Motor neuron (in vitro differentiated cells): ENCODE measurements at places on chromosomes 7 and 10.

DNA sequence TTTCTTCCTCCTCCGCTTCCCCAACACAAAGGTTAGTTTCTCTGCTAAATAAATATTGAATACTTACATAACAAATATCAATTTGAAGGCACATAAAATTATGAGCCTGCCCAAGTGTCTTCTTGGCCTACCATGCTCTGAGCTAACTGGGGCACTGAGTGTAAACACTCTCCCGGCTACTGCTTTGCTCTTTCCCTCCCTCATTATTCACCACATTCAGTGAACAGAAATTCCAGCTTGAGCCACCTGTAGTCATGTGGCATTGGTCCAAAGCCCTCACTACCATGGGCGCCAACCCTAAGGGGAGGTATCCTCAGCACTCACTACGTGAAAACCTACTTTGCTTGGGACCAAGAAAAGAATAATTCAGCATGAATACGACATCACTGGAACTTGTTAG is 409.0 kb downstream of the KCNMA1 start:
- no peak for ATAC-seq

GRCh38 chr10:20088061-20088701 is 271.9 kb downstream of the PLXDC2 start:
- no peak for ATAC-seq

- no peak for ATAC-seq
Observed at GRCh38 chr7:158856883-158857668, 718 bp downstream of the DYNC2I1 start.

- no peak for ATAC-seq
Observed at GRCh38 chr7:31850066-31850465, 163.1 kb downstream of the PPP1R17 start.

DNA sequence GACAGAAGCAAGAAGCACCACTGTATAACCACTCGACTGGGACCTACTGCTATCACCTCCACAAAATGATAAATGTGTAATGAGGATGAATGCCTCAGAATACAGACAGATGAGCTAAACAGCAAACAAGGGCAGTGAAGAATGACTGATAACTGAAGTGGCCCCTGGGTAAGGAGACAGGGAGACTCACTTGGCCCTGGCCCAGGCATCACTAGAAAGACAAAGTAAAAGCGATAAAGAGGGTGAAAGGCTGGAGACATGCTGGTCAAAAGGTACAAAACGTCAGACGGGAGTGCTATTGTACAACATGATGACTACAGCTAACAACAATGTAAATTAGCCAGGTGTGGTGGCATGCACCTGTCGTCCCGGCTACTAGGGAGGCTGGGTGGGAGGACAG is 27.8 kb upstream of the APBB1IP start:
- no peak for ATAC-seq

DNA sequence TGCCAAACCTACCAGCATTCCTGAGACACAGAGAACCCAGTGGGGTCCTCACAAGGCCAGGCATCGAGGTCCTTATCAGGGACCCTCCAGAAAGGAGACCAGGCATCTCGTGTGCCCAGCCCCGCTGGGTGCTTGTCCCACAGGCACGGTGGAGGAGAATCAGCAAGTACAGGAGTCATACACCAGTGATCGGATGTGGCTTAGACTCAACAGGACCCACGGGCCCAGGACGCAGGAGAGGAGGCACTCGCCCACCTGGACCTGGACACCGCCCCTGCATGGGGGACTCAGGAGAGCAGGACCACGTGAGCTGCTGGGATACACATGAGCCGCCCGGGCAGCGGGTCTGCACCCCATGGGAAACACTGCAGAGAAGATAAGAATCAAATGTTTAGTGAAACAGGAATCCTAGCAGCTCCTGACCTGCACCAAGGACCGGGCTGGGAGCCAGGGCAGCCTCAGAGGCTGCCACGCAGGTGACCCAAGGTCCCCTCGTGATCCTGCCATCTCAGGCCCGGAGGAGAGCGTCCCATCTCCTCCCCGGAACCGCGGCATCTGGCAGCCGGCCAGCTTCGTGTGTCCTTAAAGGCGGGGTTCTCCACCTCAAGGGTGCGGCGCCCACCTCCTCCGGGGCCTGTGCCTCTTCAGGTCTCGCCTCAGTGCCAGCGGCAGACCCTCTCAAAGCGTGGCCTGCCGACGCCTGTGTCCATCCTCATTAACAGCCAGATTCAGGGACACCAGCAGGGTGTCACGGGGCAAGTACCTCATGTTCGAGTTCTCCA is 59.2 kb downstream of the FOXL3 start:
- ATAC-seq = no peak

DNA sequence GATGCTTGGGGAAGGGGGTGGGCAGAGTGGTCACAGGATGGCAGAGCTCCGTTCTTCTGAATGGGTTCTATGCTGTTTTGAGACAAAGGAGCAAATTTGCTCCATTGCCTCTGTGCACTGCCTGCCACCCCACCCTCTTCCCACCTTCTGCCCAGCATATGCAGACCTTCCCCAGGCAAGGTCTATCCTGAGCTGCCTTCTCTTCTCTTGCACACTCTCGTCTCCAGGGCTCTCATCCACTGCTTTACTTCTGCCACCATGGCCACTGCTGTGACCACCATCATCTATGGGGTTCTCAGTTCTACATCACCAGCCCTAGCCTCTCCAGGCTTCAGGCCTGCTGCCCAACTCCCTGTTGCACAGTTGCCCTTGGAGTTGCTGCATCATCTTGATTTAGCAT is 230.4 kb downstream of the TMEM178B start:
- ATAC-seq = no peak

- no peak for ATAC-seq
Observed at GRCh38 chr10:16274911-16275310, 161.9 kb upstream of the PTER start.

GRCh38 chr10:95134490-95134889 is 59.5 kb upstream of the ACSM6 start:
- no peak for ATAC-seq

DNA sequence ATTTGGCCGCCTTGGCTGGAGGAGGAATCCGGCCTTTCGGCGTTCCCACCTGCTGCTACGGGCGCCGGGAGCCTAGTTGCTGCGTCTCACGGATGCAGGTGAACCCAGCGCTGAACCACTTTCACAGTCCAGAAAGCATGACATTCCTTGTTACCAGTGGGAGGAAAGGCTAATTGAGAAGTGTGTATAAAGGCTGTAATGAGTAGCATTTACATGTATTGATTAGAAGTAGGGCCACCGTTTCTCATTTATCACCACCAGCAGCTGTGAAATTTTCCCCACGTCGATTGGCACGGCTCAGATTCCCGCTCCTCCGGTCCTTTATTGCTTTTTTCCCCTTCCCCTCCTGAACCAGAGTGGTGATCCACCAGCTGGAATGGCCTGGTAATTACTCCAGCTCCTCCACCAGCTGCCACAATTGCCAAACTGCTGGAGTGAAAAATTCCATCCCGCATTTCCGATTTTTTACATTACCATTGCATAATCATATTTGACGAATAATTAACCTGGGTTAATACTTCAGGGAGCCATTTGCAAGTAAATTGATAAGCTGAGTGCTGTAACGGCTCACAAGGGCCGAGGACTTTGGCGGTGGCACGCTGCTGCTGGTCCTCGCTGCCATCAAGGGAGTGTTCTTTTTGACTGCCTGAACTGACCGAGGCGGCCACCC is 153.3 kb downstream of the POU6F2 start:
- no peak for ATAC-seq

- peak; percentile 61 for ATAC-seq
Observed at GRCh38 chr7:48207155-48207675, 36.0 kb downstream of the ABCA13 start.

DNA sequence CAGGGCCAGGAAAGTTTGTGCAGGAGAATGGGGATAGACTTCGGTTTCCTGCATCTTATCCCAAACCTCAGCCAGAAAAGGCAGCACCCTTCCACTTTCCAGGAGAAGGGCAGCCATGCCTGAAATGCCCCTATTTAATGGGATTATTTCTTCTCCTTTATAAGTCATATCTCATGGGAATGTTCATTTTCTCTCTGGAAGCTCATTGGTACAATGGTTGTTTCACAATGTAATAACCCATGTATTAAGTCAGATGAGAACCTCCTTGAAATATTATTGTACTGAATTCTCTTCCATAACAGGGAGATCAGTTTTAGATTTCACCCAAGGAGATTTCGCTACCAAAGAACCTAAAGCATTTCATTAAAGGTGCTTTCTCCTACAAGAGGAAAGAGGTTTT is 457.5 kb downstream of the KCNMA1 start:
- ATAC-seq = no peak
